ENCODE measurements at places on chromosomes 6 and 20. TPM values are rescaled to one million over a fixed set of nuclear protein-coding genes. Genes with fewer than 3 reads are reported as not detected.

The PRR18 gene
- not detected for total RNA-seq

The LPA gene
- total RNA-seq: not detected

The ME1 gene
- 19.8 TPM for total RNA-seq

The PRSS35 gene
- not detected for total RNA-seq

The ATP9A gene
- total RNA-seq: 48.8 TPM

The BAG2 gene
- total RNA-seq: 3.7 TPM

GRCh38 chr20:43666376-43667328, at the start of gene MYBL2:
Gene MYBL2 (plus strand): TSS chr20:43667114. CDS start chr20:43667284, 170 bp downstream.
- no peak for DNase-seq

DNA sequence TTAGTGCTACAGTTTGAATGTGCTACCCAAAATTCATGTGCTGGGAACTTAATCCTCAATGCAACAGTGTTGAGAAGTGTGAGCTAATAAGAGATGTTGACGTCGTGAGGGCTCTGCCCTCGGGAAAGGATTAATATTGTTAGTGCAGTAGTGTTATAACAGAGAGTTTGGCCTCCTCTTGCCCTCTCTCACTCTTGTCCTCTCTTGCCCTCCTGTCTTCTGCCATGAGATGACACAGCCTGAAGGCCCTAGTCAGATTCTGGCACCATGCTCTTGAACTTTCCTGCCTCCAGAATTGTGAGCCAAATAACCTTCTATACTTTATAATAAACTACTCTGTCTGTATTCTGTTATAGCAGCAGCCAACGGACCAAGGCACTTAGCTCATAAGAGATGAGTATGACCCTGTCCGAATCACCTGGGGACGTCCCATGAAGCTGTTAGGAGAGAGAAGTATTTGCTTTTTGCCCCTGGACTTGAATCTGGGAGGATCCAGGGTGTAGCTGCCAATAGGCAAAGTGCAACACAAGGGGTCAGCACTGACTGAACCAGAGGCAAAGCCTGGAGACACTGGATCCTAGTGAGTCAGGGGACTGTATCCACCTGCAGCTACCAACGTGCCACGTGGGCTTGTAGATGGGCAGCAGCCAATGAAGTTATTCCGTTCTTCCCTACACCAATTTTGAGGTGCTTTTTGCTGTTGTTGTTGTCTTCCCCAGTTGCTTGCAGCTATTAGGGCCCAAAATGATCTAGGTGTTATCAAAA, 233.7 kb downstream of the THBS2 start:
- no peak for DNase-seq

DNA sequence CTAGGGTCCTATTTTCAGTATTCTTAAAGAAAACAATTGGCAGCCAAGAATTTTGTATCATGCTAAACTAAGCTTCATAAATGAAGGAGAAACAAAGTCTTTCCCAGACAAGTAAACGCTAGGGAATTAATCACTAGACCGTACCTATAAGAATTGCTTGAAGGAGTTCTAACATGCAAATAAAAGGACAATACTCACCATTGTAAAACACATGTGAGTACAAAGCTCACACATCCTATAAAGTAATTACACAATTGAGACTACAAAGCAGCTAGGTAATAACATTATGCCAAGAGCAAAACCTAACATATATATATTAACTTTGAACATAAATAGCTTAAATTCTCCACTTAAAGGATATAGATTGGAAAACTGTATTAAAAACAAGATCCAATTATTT, 147.4 kb downstream of the FAM83B start:
- DNase-seq: no peak

DNA sequence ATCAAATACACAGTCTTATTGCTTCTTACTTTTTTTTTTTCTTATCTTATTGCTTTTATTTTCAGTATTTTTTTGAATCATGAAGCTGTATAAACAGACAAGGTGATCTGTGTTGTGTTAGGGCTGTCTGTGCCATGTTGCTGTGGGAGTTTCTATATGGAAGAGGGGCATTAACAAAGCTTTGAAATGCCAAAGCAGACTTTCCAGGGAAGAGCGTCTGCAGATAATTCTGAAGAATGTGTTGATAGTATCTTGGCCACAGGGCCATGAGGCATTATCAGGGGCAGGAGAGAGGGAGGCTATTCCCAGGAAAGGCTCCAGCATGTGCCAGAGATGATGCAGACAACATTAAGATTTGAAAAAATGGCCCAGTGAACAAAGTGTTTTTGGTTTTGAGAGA, 354.5 kb downstream of the UTRN start:
- no peak for DNase-seq

- DNase-seq: no peak
These were observed 212.0 kb upstream of the SSTR4 start for GRCh38 chr20:22823119-22823518.

DNA sequence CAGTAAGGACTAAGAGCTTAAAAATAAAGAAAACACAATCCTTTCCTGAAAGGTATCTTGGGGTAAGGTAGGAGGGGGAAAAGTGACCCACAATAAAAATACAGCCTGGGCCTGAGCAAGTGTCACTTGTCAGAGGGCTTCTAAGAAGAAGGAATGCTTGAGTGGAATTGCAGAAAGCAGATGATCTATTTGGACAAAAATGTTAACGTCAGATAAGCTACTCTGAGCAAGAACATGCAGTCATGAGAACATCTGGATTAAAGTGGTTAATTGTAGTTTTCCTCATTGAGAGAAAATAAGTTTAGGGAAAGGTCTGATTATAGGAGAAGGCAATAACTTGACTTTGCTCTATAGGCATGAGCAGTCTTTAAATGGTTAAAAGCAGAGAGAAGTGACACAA, 581.9 kb downstream of the HTR1B start:
- no peak for DNase-seq
